H1 (cell line): ENCODE measurements at places on chromosomes 5 and 9. TPM values are rescaled to one million over a fixed set of nuclear protein-coding genes. Genes with fewer than 3 reads are reported as not detected.

ZNG1A gene
- 43.8 and 46.5 TPM in 2 replicates for total RNA-seq

TRIP13 gene
- 34.5 and 39.2 TPM in 2 replicates for total RNA-seq

GRCh38 chr5:158410976-158411375, 552.0 kb upstream of the CLINT1 start:
- no peak for DNase-seq

- DNase-seq, result no peak
These were observed 10.3 kb downstream of the IPPK start for GRCh38 chr9:92659601-92660000.
